Vagina (tissue), 2 donors: ENCODE measurements at places on chromosomes 6 and 20.

- no peak for DNase-seq
Measured at GRCh38 chr6:46128476-46128875, 1.3 kb upstream of the ENPP4 start.

GRCh38 chr6:82836022-82836575 lies 229.5 kb downstream of the UBE3D start:
- DNase-seq: no peak

DNA sequence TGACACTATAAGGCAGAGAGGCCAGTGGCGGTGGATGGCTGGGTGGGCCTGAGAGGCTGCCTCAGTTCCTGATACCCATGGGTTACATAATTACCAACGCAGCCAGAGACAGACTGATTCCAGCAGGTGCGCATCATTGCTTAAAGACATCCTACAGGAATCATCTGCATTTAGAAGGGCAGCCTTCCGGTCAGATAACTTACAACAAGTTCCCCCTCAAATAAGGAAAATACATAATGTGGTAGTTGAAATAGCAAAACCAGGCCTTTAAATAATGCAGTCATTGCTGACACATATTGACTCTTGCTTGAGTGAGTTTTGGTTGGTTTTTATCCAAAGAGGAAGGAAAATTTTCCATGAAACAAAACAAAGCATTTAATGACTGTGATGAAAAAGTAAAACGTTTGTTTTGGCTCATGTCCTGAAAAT lies 81.9 kb downstream of the SIM1 start:
- DNase-seq: no peak

DNA sequence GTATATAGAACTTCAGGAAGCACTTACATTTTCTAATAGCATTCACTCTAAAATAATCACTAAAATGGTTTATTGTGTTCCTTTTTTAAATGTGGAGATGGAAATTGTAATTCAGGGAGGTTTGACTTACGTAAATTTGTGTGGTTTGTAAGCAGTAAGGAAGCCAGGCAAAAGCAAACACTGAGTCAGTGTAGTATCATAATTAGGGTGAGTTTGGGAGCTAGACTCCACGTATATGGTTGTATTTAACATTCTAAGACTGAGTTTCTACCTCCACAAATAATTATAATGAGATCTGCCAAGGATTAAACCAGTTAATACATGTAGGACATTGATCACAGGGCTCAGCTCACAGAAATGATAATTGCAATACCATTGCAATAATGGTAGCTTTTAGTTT lies 425.5 kb downstream of the CBLN4 start:
- DNase-seq: no peak

GRCh38 chr20:37430044-37430443 lies 84.1 kb downstream of the SRC start:
- DNase-seq: no peak

- DNase-seq: no peak
Measured at GRCh38 chr6:109291902-109292301, 90.4 kb downstream of the CD164 start.

GRCh38 chr6:168358842-168359420 lies 39.4 kb upstream of the DACT2 start:
- no peak for DNase-seq

DNA sequence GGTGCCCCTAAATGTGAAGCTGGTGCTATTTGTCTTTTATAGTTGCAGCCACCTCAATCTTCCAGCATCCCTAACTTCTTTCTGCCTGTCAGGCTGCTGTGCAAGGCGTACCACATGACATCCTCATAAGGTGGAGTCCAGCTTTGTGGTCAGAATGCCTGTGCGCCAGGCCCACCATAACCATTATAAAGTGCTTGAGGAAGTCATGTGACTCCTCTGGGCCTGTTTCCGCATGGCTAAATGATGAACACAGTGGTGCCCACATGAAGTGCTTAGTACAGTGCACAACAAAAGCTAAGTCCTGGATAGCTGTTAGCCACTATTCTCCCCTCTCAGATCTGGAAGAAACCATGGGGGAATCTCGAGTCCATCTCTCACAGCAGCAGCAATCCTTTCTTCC lies 75.6 kb downstream of the INSM1 start:
- no peak for DNase-seq

GRCh38 chr6:40845553-40845952 lies 193.5 kb downstream of the UNC5CL start:
- DNase-seq: no peak

DNA sequence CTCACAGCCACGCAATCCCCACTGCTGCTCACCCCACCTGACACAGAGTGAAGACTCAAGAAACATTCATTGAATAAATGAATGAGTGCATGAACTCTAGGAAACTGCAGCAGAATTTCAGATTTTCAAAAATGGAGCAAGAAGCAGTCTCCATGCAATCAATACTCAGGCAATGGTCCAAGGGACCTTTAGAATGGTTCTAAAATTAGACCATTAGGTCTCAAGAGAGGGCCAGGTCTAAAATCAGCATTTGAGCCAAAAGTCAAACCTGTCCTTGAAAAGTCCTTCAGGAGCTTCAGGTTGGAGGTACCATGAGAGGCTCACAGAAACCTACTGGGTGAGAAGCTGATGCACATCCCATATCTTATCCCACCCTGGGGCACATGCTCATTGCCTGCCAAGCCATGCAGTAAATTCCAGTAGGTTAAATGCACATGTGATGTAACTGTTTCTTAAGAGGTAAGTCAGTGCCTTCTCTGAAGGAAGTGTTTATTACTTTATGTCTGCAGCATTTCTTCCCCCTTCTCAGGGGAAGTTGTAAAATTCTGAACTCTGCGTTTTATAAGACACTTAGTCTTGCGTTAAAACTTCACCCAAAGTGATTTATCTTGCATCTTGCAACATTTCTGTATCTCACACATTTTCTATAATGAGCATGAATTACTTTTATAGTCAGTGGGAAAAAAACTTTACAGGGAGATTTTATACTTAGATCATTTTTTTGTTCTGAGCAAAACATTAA lies 126.6 kb downstream of the ADAT2 start:
- DNase-seq: no peak

GRCh38 chr20:19699180-19699971 lies 58.7 kb upstream of the RIN2 start:
- DNase-seq: no peak

GRCh38 chr6:43823879-43824702 lies 54.1 kb downstream of the VEGFA start:
- DNase-seq: no peak

DNA sequence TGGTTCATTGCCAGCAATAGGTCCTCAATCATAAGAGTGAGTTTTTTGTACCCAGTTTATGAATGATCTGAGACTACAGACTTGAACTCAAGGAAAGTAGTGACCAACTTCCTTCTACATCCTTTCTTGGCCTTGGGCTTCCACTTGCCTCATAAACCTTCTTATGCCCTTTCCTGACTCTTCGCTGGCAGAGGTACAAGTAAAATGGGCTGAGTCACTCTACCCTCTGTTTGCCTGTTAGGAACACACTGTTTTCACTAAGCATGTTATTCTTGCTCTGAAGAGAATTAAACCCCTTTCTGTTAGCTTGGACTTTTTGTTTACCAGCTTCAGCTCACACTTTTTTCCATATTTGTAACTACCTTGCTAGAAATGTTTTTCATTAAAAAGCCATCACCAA lies 74.4 kb downstream of the PKHD1 start:
- DNase-seq: no peak

DNA sequence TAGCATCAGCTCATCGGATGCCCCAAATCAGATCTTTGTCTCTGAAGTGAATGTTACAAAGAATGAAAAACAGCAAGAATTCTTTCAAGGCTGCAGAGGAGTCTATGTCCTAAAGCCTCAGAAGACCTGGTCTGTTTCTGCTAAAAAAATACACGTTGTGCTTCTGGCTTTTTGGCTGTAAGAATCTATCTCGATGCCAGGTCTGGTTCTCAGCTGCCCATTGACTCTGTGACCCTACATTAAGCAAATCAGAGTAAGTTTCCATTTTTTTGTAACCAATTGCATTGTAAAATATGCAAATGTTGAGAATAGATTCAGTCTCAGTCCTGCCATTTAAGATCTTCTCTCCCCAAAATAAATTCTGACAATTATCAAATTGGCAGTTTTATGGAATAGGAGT lies 705.4 kb downstream of the RFPL4B start:
- DNase-seq: no peak

DNA sequence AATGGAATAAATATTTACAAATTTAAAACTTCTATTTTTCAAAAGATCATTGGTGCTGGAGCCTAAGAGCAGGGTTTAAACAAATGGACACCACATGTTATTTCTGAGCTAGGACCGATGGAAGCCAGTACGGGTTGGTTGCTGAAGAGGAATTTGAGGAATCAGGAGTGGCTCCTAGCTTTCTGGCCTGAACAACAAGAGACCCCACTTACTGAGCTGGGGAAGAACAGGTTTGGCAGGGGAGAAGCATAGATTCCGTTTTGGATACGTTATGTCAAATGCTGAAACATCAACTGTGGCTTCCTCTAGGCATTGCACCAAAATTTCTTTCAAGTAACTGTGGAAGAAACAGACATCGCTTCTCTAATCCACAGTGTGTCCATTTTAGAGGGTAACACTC lies 6.7 kb downstream of the WDR27 start:
- no peak for DNase-seq

DNA sequence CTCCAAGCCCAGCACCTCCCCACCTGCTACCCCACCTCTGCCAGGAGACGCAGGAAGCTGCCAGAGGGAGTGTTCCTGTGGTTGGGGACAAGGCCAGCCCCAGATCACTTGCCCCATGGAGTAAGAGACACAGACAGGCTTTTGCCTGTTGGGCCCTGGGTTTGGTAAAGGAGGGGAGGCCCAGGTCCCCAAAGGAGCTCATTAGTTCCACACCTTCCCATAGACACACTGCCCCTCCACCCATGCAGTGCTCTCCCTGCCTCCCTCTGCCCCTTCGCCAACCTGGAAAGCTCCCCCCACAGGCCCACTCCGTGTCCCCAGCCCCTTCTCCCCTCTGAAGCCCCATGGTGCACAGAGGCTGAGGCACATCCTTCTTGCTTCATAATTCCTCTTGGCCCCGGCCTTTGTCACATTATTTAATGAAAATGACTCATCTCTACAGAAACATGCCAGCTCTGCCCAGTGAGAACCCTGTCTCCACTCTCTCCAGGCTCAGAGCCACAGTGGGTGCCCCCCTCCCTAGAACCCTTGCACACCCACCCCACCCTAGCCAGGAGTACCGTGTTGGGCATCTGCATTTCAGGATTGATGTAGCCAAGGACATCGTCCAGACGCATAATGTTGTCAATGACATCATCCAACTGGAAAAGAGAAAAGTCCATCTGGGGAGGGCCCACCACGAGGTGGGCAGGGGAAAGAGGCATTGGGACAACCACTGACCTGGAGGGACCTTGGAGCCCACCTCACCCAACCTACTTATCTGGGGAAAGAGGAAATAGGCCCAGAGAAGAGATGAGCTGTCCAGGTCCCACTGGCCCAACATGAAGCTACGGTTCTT lies 46.0 kb downstream of the TFEB start:
- no peak for DNase-seq

DNA sequence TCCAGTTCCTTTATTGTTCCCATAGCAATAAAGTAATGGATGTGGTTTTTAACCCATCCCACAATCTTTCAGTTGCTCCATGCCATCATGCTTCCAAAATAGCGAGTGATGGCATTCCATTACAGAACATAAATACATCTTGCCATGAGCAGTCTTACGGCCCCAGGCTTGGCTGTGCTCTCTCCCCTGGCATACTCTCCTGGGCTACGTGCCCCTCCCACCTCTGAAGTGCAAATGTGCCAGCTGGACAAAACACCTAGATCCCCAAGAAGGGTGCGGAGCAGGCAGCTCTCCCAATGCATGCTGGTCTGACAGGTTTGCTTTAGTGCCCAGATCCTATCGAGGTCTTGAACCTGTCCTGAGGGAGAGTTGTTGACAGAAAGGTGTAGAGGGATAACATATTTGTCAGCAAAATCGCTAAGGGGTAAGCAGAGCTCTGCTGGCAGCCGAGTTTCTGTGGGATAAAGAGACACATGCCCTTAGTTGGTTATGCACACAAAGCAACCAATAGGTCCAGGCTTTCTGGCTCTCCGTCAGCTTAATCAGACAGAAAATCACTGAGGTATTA lies 43.9 kb upstream of the PAX1 start:
- no peak for DNase-seq

GRCh38 chr20:20367575-20368417 lies at the start of gene INSM1:
Gene INSM1 (plus strand): TSS chr20:20368104. CDS start chr20:20368268, 164 bp downstream.
- DNase-seq: no peak

- DNase-seq: no peak
Measured at GRCh38 chr6:11324453-11325015, 92.1 kb upstream of the NEDD9 start.

- no peak for DNase-seq
Measured at GRCh38 chr6:116283191-116283590, 3.5 kb upstream of the TSPYL1 start.

GRCh38 chr6:162315291-162315690 lies 412.3 kb downstream of the PRKN start:
- no peak for DNase-seq

DNA sequence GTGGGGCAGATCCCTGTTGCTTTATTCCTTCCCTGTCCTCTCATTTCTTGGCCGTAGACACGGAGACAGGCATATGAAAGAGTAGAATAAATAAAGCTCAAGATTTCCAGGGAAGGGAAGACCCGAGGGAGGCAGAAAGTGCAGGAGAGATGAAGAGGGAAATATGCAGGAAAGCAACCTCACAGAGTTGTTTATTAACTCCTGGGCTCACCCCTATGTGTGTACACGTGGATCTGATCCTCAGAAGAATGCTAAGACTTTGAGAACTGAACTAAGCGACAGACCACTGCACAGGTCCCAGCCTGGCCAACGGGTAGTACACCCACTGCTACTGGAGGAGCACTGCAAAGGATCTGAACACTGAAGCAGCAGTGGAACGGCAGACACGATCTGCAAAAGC lies 156.2 kb downstream of the KIF16B start:
- no peak for DNase-seq

GRCh38 chr6:168746013-168746412 lies 305.0 kb downstream of the SMOC2 start:
- no peak for DNase-seq

- DNase-seq: no peak
Measured at GRCh38 chr20:19897891-19898290, 119.3 kb upstream of the NAA20 start.
